Skeletal muscle cell (primary cell): ENCODE measurements at places on chromosomes 1 and 21.

DNA sequence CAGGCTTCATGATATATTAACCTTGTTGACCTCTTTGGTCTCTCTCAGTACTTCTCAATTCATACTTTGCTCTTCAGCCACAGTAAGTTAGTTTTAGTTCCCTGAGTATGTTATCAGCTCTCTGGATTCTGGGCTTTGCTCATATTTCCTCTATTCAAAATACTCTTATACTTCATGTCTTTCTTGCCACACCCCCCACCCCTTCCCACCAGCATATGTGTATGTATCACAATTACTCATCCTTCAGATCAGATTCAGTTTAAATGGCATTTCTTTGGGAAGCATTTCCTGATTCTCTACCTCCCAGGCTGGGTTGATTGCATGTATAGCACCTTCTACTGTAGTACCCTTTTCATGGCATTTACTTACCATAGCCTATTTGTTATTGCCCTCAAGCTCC, 28.3 kb downstream of the SLC30A7 start:
- DNase-seq: peak; percentile 4

DNA sequence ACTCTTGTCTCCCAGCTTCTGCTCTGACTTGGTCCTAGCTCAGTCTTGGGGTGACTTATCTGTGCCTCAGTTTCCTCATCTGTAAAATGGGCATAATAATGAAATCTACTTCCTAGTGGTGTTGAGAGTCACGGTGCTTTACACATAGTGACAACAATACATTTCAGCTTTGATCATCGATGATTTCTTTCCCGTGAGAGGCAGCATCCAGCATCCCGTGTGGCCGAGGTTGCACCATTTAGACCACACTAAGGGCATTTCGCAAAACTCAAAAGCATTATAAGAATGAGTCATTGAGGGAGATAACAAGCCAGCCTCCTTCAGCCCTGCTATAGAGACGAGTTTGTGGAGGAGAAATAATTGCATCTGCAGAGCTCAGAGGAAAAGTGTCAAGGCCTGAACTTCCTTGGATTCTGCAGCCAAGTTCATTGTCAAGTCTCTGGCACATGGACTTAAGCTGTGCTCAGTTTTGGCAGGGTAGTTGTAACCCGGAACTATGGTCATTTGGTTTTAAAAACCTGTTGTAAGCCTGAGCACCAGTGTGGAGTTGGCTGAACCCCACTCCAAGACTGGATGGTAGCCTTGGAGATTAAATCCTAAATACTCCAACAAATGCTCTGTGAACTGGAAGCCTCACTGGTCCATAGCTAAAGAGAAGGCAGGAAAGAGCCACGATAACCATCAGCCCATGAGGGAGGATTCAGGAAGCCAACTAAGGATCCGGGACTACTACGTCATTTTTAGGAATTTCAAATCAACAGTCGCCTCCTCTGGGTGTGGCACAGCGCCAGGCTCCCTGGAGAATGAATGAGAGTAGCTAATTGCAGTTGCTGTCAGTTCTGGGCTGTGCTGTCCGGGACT, 64.2 kb downstream of the TCP10L start:
- peak; percentile 87 for DNase-seq

DNA sequence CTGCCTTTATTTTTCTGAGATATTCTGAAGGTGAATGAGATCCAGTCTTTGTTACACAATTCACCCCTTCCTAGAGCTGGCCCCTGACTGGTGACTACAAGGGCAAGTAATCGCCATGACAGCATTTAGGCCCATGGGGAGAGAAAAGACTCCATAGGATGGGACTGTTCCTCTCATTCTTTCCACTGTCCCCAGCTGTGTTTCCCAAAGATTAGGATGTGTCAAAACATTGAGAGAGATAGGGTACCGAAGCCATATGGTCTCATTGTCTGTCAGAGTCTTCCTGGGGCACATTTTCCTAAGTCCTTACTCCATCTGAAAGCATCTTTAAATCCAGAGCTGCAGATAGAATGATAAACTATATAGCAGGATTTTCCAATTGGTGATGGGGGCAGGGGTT, 423.5 kb downstream of the OMA1 start:
- DNase-seq: no peak

DNA sequence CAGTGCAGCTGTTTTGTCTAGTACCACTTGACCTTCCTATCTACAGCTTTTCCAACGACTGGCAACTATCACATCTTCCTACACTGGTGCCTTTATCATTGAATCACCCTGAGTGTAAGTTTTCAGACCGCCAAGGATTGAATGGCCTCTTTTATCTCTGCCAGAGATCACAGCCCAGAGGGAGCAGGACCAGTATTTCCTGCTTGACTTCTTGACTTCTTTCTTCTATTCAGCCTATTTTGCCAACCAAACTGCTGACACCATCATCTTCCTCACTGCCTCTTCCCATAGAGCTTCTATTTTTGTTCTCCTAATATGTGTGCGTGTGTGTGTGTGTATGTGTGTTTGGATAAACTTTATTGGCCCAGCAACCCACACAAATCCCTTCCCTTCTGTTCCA, 53.8 kb downstream of the SERBP1 start:
- no peak for DNase-seq

GRCh38 chr1:45306319-45306718, 20.4 kb upstream of the HPDL start:
- DNase-seq: peak; percentile 16

- no peak for DNase-seq
Measured at GRCh38 chr1:3863231-3863935, 6.1 kb downstream of the DFFB start.

- no peak for DNase-seq
Measured at GRCh38 chr1:15186846-15187151, 33.3 kb downstream of the TMEM51 start.

- no peak for DNase-seq
Measured at GRCh38 chr1:30728832-30729638, 5.7 kb upstream of the MATN1 start.

DNA sequence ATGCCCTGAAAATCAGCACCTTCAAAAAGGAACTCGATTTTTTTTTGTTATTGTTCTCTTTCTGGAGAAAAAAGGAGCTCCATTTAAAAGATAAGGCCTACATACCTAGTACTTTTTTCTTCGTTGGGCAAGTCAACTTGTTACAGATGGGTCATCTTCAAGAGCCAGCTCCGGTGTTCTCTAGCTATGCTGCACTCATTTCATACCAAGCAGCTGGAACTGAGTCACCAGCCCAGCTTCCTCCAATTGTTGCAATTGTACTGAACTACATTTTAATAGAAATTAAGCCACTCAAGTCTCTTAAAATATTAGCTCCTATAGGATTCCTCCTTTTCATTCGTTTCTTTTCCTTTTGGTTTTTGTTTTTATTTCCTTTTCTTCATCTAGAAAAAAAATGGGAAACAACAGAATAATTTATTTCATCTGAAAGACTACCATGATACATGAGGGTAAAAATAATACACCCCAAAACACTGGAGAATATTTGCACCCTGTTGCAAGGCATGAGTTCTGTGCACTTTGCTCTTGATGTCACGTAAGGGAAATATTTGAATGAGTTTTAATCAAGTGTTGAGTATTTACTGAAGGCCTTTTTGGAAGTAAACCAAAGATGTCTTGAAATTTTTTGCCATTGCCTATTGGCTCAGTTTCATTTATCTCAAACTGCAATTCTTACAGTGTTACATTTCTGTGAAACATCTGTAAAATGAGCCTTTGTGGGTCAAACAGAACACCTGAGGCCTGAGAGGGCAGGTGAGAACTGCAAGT, 60.5 kb downstream of the CLIC4 start:
- peak; percentile 54 for DNase-seq

- no peak for DNase-seq
Measured at GRCh38 chr1:11169202-11169601, 20.0 kb upstream of the ANGPTL7 start.

- DNase-seq: no peak
Measured at GRCh38 chr1:172513479-172513878, 19.5 kb upstream of the SUCO start.

GRCh38 chr1:27381969-27382762, 967 bp downstream of the CD164L2 start:
- no peak for DNase-seq

DNA sequence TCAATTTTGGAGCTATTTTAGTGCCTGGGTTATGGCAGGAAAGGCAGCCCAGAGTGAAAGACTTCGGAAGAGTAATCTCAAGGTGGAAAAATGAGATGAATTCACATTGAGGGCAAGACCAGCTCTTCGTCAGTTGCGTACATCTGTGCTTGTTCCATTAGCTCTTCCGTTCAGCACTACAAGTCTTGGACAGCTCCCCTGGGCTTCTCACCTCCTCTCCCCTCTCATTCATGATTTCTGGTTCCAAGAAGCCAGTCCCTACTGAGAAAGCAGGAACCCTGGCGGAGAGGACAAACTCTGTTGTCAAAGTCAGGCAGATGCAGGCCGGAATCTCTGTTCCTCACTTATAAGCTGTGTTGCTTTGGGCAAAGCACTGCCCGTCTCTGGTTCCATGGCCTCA, 76.5 kb downstream of the ACTL8 start:
- DNase-seq: peak; percentile 13

DNA sequence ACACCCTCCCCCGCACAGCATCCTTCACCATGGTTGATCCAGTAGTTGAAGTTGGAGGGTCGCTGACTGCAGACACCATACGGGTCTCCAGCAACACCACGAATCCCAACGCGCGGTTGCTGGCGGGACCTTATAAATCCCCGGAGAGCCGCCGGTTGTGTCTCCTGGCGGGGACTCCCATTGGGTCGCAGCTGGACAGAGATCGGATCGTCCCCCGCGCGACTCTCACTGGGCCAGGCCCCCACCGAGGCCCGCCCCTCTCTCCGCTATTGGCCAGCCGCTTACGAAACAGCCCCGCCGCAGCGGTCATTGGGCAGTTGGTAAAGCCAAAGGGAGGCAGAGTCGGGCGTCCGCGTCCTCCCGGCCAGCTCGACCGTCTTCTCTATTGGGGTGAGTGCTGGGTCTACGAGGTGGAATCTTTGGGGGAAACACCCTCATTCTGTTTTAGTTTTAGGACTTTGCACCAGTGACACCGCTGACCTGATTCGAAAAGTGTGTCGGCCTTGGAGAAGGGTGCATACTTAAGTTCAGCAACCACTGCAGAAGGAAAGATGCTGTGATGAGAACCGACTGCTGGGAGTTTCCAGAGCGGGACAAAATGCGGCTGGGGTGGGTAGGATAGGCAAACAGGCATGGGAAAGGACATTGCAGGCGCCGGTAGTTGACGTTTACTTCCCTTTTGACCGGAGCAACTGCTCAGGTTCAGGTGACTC, 27.4 kb downstream of the RABIF start:
- peak; percentile 49 for DNase-seq

DNA sequence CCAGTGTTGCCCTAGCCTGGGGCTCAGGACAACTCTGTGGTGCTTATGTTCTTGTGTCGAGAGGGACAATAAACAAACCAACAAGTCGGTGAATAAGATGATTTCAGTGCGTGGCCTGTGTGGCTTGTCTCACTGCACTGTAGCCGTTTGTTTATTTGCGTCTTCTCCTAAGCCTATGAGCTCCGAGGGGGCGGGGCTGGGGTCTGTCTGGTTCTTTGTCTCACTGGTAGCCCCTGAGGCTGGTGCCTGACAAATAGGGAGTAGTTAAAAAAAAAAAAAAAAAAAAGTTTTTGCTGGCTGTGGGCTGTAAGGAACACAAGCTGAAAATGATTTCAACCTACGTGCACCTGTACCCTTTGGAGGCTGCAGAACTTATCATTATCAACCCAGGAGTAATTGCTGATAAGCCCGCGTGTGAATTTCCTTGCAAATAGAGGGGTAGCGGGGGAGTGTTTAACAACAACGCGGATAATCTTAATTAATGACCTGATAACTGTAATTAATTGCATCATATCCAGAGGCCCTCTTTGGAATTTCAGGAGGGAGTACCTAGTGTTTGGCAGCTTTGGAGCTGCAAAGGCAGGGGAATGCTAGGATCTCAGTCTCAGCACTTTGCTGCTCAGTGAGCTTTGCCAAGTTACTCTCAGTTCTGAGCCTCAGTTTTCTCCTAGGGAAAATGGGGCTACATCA, 925 bp upstream of the ARHGEF10L start:
- DNase-seq: no peak

DNA sequence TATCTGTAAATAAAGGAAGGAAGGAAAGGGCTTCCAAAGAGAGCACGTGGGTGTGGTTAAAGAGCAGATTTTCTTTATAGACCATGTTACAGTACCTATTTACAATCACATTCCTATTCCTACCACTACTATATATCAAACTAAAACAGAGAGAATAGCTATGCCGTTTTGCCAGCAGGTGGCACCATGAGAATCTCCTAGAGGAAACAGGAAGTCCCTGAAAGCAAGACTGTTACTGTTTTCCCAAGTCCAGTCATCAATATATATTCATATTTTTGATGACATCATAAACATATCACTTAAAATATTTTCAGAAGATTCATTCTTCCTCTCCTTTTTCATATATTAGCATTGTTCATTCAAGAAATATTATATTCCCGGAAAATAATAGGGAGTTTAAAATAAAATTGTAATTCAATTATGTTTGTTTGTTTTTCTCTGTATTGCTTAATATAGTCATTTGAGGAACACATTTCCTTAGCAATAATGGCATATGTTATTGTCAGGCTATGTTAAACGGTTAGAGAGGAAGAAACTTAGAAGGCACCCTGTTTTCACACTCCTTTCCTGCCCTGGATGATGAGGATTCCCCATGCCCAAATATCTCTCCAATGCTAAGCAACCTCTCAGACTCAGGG, 6.6 kb downstream of the CCDC190 start:
- DNase-seq: no peak

- DNase-seq: no peak
Measured at GRCh38 chr21:42474043-42474831, 21.8 kb downstream of the RSPH1 start.

DNA sequence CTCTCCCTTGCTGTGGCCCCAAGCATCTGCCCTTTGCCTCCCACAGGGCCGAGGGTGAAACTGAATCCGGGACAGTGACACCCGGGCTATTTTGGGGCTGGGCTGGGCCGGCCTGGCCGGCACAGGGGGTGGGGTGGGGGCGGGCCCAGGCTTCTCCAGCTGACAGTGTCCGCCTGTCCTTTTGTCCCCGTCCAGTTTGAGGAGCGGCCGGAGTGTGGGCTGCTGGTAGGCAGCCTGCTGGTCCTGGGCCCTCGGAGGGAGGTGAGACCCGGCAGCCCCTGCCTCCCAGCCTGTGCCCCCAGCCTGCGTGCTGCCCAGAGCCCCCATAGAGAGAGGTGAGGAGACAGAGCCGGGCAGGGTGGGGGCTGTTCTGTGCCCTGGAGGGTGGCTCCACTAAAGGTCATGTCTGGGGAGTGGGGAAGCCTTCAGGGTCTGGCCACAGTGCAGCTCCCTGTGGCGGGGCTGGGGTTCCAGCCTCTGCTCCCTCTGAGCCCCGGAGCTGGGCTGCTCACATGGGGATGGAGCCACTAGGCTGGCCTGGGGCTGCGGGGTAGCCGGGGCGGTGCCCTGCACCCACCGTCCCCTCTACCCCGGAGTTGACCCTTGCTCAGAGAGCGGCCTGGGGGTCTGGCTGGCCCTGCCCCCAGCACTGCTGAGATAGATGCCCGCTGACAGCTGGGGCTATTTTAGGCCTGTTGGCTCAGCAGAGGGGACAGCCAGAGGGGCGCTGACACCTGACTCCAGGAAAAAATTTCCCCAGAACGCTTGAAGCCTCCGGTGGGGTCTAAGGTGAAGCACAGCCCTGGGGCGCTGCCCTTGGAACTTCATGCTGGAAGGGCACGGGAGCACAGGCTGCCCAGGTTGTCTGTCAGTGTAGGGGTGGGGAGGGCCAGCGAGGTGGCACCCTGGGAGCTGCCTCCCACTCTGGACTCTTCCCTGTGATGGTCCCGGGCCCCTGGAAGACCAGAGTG, at the start of gene OBSCN:
TSS of gene OBSCN (plus strand) at position 194 of the 971 bp plus-strand sequence. CDS start 3,740 bp downstream, outside the sequence.
- DNase-seq: no peak
